IPS DF 6.9 (cell line): ENCODE measurements at places on chromosomes 6 and 20.

DNA sequence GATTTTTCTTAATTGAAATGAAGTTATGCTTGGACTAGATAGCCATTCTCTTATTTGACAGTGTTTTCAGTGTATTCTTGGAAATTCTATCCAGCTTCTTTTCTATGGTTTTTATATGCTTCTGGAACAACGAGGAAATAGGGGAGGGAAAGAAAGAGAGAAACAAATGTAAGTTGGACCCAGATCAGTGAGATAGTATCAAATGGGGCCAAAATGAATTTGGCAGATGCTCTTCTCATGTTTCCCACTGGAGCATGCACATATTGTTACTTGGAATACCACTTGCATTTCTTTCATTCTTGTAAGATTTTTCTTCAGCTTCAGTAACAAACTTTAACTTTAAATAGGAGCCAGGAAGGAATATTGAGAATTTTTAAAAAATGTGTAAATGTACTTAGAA, 312.3 kb downstream of the PRL start:
- DNase-seq = no peak

GRCh38 chr6:3813150-3813780, 35.9 kb upstream of the FAM50B start:
- DNase-seq = no peak

- no peak for DNase-seq
Observed at GRCh38 chr6:13715444-13715883, 3.8 kb upstream of the RANBP9 start.

GRCh38 chr20:4677846-4678245, 43.9 kb upstream of the PRND start:
- no peak for DNase-seq

DNA sequence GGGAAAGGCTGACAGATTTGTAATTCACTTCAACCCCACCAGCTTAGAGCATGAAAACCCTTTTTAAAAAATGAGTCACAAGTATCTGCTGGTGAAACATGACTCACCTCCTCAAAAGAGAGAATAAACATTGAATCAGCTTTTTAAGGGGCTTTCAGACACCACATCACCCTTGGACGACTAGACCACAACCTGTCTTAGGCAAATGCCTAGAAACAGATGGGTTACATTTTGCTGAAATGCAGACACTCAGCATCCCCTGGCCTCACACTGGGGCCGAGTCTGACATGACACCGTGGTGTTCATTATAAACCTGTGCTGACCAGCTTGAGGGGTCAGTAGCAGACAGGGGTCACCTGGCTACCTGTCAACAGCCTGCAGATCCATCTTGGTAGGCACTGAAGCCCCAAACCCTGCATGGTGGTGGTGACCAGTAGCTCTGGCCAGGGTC, 175.3 kb upstream of the CST7 start:
- no peak for DNase-seq

DNA sequence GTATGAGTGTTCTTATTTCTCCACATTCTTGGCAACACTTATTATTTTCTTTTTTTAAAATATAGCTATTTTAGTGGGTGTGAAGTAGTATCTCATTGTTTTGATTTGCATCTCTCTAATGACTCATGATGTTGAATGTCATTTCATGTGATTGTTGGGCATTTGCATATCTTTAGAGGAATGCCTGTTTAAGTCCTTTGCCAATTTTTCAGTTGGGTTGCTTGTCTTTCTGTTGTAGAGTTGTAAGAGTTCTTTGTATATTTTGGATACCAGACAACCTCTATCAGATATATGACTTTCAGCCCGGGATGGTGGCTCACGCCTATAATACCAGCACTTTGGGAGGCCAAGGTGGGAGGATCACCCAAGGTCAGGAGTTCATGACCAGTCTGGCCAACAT, 5.1 kb upstream of the POPDC3 start:
- DNase-seq = no peak

DNA sequence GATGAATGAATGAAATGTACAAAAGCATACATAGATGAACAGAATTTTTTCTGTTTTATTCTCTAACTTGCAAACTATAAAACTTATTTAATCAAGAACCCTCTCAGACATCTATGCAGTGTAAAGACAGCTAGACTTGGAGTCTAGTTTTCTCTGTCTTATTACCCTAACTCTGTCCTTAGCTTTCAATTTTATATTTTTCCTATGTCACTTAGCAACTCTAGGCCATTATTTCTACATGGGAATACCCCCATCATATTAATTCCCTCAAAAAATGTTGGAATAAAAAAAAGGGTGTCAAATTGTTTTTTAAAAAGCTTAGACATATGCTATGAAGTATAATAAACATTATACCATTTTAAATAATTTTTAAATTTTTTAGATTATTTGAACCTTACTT, 1.2 kb downstream of the RHAG start:
- no peak for DNase-seq

- no peak for DNase-seq
Observed at GRCh38 chr6:41920921-41921711, at the start of the genes BYSL and MED20. BYSL (plus strand) TSS chr6:41921499; CDS start chr6:41921563, 64 bp downstream. MED20 (minus strand) TSS chr6:41921139; CDS start chr6:41921018, 121 bp downstream.

DNA sequence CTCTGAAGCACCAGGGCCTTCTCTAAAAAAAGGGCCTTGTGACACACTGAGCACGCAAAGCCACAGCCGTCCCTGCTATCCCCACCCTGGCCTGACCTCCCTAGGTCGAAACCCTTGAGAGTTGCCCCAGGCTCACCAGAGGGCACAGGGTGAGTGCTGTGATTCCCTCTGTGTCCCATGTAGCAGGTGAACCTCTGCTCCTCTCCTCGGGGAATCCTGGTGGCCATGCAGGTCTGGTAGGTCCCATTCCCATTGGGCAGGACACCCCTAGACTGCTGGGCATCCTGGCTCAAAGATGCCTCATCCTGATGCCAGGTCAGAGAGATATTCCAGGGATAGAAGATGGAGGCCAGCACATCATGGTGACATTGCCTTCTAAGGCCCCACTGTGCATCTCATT, 20.9 kb downstream of the HLA-F start:
- DNase-seq = no peak

DNA sequence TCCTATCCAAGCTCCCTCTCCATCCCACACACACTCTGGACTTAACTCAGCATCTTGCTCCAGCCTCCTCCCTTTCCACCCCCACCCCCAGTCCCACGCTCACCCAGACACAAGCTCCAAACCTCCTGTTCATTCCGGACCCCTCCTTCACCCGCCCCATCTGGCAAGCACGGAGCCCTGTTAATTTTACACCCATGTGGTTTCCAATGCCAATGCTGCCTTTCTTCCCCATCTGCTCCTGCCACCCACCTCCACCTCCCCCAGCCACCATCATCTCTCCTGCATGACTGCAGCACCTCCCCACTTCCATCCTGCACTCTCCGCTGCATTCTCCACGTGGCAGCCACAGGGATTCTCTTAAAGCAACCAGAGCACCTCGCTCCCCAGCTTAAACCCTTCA, 9.9 kb upstream of the CDK5RAP1 start:
- no peak for DNase-seq

DNA sequence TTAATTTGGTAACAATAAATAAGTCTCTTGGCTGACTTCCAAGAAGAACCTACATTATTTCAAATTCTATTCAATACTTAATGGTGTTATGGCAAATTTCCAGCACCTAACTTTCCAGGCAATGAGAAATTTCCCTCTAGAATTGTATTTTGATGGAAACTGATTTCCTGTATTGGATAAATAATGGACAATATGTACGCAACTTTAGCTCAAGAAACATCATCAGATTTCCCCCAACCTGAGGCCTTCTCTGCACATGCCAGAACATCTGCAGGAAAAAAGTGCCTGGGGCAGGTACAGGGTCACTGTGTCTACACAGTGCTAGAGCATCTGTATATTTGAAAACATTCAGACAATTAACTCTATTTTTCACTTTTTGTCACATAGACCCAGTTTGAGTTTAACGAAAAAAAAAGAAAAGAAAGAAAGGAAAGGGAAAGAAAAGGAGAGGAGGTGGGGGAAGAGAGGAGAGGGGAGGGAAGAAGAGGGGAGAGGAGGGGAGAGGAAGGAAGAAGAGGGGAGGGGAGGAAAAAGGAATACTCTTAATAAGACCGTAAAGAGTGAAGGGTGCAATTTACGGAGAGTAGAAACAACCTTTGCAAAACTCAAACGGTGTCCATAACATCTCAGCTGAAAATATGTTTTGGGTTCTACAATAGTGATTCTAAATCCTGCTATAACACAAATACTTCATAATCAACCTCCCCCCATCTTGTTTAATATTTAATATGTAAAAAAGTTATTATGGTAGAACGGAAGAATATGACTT, 130.0 kb downstream of the TSHZ2 start:
- no peak for DNase-seq
